ENCODE measurements at places on chromosomes 3 and 15.

DNA sequence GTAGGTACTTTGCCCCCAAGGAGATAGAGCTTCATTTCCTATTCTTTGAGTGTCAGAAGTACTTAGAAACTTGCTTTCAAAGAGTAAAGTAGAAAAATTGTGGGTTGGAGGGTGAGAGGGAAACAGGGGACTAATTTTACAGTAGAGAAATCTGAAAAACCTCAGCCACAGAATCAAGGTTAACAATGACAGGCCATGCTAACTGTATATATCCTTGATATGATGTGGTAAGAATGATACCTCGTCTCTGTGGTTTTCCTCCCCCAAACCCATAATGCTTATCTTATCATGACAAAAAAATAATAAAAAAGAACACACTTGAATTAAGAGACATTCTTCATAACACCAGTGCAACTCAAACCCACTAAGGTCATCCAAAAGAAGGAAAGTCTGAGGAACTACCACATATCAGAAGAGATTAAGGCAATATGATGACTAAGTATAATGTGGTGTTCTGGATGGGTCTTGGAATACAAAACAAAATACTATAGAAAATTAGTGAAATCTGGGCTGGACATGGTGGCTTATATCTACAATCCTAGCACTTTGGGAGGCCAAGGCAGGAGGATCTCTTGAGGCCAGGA is 360.4 kb downstream of the ULK4 start:
- no peak for DNase-seq

DNA sequence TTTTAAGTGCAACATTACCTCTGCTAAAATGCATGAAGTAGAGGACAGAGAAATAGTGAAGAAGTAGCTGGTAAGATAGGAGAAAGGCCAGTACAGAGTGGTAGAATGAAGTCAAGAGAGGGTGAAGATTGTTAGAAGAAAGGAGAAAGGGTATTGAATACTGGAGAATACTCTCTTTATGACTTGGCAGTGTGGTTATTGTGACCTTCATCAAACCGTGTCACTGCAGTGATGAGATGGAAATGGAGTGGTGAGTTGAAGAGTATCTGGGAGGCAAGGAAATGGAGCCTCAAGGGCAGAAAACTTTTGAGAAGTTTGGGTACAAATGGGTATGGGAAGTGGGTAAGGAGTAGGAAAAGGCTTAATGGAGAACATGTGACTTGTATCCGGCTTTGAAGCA is 24.7 kb downstream of the MINDY2 start:
- DNase-seq = no peak

DNA sequence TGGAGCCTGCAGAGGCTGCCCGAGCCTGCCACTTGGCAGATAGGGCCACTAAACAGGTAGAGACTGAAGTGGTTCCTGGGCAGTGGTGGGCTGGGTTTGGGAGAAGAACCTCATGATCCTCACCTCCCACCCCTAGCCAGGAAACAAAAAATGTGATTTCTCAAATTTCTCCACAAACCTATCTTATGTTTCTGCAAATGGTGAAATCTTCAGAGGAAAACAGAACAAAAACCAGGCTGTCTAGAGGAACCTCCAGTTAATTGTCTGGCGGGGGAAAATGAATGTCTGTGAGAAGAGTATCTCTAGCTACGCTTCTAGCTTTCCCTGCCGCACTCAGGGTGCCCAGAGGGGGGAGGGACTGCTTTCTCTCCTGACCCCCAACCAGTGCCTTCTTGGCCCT is 55.9 kb downstream of the TRA2B start:
- DNase-seq = no peak

DNA sequence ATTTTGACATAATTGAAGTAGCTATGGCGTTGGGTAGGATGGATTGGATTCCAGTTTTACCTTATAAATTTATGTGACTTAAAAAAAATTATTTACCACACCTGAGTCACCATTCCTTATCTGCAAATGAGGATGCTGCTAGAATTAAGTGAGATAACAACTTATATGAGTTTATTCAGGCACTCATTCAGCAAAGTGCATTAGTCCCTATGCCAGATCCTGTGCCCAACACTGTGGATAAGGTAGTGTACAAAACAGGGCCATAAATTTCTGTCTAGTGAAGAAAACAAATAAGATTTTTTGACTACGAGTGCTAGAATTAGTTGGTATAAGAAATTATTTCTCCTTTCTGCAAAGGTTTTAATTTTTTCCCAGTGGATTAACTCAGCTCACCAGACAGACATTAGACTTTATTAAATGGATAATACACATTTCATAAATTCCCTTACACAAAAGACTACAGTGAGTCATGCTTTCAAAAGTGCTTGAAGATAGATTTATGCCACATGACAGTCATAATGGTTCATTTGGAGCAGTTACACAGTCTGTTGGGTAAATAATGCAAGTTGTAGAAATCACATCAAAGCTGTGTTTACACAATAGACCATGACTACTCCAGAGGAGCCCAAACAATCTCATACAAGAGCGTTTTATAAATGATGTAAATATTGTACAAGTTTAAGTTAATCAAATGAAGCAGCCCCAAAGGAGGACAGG is 129.9 kb upstream of the TGFBR2 start:
- no peak for DNase-seq

DNA sequence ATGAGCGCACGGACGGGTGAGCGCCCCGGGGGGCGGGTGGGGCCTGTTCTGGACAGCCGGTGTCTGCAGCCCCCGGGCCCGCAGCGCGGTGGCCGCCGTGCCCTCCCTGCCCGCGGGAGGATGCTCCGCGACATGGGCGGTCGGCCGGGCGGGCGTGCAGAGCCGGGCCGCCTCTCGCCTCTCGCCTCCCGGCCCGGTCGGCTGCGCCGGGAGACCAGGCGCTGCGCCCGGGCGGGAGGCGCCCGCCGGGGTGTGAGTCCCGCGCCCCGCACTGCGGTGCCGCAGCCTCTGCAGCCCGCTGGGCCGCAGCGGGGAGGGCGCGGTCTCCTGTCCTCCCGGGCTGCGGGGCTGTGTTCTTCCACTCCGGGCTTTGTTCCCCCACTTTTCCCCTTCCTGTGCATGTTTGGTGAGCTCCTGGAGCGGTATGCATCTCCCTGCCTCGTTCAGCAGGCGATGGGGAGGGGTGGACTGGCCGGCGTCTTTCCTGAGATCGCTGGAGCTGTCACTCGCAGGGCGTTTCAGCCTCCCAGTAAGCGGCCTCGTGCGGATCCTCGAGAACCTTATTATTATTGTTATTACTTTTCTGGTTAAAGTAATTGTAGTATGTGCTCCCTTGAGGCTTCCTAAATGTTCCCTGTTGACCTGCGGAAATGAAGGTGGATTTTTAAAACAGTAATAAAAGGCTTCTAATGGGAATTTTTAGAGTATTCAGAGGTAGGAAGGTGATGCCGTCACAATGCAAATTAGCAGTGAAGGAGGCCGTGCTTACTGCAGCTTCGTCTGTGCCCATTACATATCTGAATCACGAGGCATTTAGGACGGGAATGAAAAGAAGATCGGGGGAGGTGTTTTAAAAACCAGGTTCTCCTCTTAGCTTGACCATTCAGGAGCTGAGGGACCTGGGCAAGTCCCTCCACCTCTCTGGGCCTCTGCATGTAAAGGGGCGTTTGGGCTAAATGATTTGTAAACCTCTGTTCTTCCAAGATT is 593 bp downstream of the TMOD2 start:
- no peak for DNase-seq

- no peak for DNase-seq
Measured at GRCh38 chr3:103657756-103658155, 1222.9 kb downstream of the ZPLD1 start.

GRCh38 chr3:122052968-122053367 is 2.2 kb upstream of the CD86 start:
- DNase-seq = no peak

GRCh38 chr3:112187300-112187699 is 54.3 kb upstream of the GCSAM start:
- DNase-seq = no peak

DNA sequence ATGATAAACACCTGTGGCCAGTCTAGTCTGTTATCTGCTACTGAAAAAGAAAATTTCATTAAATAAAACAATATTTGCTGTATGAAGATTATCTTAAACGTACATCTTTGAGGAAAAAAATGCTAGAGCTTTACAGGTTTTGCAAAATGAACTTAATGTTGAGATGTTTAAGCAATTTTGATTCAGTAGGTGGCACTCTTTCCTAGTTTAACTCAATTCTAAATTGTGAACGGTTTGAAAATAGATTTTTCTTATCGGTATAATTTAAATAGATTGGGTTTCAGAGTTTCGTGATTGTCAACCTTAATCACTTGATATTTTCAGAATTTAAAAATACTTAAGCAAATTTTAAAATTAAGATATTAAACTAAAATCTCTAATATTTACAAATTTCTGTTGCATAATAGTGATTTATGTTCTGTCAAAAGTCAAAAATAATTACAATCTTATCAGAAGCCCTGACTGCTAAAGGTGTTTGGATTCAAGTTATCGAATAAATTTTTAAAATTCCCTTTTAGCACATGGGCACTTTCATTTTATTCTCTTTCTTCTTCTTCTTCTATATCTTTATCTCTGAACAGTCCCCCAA is 7.0 kb upstream of the RNF111 start:
- peak; percentile 55 for DNase-seq

GRCh38 chr15:89291934-89292438 is 42.6 kb downstream of the POLG start:
- DNase-seq = no peak

DNA sequence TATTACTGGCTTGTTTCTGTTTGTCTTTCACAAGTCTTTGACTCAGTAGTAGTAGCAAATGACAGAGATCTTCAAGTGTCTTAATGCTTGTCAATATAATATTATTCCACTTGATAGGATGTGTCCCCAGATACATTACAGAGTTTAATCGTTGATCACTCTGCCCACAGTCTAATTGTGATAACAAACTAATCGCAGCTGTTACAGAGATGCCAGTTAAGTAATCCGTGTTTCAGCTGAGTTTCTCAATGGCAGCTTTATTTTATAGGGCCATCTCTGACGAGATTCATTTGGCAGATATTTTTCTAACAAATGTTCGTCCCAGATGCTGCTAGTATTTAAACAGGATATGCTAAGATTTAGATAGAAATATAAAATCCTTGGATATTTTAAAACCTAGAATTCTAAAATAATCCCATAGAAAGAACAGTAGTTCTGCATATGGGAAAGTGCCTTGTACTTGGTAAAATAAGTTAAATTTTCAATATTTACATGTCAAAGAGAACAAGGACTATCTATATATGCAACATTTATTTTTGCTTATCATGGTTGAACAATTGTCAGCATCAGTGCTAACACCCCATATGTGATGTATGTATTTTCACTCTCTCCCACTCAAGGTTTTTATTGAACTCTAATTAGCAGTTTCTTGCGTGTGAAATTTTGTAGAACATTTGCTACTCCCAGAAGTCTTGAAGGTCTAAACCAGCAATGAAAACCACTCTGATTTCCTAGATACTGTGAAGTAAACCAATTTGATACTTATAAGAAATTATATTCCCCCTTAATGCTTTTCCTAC is 185.5 kb downstream of the MBNL1 start:
- DNase-seq = no peak
